ENCODE measurements at places on chromosomes 11 and 22.
A peak's percentile ranks its signal among the peaks of the same experiment; 100 is the strongest.

- DNase-seq = no peak
Observed at GRCh38 chr22:35631597-35631996, 14.5 kb upstream of the MB start.

DNA sequence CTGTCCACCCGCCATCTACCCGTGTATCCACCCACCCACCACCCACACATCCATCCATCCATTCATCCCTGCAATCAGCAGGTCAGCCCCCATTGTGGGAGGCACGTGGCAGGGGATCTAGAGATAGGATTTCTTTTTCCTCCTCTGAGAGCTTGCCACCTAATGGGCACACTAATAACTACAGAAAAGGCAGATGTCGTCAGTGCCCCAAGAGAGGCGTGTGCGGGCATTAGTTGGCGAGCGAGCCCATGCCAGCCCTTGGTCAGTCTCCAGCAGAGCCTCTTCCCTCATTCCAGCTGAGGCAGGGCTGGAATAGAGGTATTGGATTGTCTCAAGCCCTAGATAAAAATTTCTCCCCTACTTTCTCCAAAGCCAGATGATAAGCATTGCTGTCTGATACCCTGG is 9.7 kb downstream of the USP2 start:
- DNase-seq = no peak

DNA sequence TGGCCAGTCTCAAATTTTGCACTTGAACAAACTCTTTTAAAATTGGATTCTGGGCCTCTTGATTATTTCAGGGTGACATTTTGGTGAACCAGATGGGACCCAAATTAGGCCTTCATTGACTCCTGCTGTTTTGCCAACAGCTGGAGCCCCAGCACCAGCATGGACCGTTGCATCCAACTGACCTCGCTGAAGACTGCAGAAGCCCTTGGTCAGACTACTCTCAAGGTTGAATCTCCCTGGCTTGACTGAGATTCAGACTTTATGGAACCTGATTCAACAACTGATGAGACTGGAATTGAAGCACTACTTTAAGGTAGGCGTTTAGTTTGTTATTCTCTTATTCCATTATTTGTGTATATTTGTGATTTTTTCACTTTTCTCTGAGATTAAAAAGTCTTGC is 41.7 kb downstream of the NARS2 start:
- no peak for DNase-seq

DNA sequence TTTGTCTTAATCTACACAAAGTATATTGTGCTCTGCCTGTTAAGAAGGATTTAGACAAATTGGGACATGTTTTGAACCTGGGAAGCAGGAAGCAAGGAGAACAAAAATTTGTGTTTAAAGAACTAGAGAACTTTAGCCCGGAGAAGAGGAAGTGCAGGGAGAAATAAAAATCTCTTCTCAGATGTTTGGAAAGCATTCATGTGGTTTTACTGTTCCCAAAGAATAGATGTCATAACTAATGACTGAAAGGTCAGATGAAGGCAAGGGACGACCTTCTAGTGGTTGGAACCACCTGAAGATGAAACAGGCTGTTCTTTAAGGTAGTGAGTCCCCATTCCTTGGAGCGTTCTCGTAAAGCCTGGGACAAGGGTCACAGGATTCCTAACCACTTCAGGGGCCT is 38.3 kb downstream of the IRAG1 start:
- no peak for DNase-seq

DNA sequence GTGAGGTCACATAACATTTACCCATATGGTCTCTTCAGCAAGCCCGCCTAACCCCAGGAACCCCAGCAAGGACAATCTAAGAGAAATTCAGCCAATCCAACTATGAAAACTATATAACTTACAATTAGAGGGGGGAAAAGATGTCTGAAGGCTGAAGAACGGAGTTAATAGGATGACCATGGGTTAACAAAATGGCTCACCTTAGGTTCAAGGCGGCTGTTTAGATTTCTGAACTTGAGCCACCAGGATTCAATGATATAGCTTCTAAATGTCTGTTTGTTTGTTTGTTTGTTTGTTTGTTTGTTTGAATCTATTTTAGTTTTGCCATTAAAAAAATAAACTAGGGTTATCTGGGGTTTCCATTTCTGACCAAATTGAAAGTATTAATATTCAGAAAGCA is 109.8 kb upstream of the ZC3H12C start:
- DNase-seq = no peak

DNA sequence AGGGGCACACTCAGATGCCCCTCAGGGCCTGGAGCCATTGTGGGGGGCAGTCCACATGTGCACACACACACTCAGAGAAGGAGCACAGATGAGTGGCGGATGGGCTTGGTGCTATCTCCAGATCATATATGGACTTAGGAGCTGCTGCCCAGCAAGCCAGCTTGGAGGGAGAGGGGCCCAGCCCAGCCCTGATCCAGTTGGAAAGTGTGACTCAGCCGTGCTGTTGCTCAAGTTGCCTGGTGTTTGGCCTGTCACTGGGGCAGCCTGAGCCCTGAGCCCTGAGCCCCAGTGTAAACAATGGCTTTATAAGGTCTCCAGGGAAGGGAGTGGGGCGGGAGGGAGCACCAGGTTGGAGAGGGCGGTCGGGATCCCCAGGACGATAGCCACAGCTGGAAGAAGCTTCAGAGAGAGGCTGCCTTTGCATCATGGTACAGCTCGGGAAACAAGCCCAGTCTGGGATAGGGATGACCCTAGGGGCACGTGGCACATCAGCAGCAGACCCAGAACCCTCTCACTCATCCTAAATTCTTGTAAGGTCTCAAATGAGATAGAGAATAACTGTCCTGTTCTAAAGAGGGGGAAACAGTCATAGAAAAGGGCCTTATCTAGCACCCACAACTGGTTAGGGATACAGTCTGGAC is 4.8 kb downstream of the SELENOM start:
- no peak for DNase-seq

- DNase-seq = no peak
Observed at GRCh38 chr11:98307827-98308491, 712.8 kb upstream of the CNTN5 start.

DNA sequence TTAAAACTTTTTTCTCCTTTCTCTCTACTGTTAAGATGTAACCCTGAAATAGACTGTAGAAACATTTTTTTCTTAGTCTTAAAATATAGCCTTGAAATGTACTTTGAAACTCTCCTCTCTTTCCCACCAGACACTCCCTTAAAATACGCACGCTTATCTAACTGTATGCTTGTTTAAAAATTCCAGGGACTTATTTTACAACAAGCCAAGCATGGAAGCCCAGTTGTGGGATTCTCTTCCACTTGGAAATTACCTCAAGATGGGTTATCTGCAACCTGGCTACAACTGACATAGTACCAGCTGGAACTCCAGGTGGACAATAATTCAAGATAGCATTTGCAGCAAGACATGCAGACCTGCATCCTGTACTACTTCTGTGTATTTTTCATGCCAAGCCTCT is 12.1 kb upstream of the CHORDC1 start:
- no peak for DNase-seq

DNA sequence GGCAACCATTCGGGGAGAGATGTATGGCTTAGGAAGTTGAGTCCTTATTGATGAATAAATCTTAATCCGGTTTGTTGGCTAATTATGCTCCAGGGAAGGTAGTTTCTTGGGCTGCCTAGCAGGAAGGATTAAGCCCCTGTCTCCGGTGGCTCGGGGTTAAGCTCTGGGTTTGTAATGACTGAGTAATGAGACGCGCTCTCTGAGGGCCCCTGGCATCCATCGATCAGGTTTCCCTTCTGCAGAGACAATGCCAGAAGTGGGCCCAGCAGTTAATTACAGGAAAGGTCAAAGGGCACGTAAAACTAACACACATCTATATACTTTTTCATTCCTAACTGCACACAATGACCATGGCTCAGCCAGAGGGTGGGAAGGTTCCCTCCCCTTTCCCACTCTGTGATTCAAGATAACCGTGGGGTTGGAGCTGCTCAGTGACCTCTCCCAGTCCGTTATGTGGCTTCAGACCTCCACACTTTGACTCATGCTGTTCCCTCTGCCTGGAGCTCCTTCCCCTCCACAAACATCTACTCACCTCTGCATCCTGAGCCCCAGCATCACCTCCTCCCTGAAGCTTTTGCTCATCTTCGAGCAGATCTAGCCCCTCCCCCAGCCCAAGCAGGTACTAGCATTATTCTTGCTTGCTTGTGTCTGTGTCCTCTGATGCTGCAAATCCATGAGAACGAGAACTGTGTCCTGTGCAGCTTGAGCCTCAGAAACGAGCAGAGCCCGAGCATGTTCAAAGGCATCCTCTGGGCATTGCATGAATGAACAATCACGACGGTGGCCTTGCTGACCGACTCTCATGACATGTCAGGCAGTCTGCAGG is 16.6 kb downstream of the SCUBE1 start:
- DNase-seq = no peak

DNA sequence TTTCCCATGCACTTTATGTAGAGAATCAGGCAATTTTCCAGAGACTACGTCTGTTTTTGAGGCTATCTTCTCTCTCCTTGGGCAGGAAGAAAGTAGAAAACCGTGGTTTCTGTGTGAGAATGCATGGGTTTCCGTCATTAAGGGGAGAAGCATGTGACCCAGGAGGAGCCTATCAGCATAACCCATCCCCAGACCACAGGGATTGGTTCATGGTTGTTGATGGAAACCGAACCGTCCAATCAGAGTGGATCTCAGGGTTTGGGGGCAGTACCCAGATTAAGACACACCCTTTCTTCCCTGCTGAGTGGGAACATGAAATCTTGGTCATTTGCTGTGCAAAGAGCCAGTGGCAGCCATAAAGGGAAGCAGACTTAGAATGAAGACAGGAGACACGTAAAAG is 517.8 kb downstream of the MN1 start:
- no peak for DNase-seq

DNA sequence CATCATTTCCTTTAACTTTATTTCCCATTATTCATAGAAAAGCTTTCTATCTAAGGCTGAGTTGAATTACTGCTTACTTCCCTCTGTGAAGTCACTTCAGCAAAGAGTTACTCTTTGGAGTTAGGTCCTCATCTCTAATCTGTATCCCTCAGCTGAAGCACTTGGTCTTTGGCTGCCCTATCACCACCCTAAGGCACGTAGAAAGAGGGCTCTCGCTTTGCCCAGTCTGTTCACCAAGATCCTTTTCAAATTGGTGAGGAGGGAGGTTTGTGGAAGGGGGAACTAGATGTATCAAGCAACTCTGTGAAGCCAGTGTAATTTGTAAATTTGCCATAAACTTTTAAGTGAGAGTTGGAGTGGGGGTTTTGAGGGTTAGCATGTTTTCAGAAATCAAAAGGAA is 43.4 kb downstream of the PAX6 start:
- DNase-seq = no peak

GRCh38 chr11:18588297-18589252 is at the start of gene UEVLD:
UEVLD (minus strand) TSS chr11:18588734; CDS start chr11:18588654, 80 bp downstream.
- DNase-seq = peak; percentile 37

DNA sequence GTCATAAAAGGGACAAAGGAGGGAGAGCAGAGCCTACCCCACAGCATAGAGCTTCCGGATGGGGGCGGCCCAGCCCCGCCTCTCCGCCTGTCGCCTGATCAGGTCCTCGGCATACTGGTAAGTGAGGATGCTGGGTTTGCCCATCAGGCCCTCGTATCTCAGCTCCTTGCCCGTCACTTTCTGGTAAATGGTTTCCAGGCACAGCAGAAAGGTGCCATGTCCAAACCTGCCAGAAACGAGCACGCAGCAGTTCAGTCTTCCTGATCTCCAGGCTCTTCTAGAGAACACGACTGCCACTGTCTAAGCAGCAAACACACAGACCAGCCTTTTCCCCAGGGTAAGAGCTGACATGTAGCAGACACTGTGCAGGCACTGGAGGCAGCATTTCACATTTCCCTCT is 17.4 kb upstream of the TMEM121B start:
- DNase-seq = no peak

GRCh38 chr11:118911113-118911879 is 14.4 kb downstream of the BCL9L start:
- DNase-seq = no peak

- DNase-seq = no peak
Observed at GRCh38 chr11:8971196-8971923, 7.1 kb upstream of the TMEM9B start.
